A172 (cell line): ENCODE measurements at places on chromosomes 13 and 19. TPM values are rescaled to one million over a fixed set of nuclear protein-coding genes. Genes with fewer than 3 reads are reported as not detected.

DNA sequence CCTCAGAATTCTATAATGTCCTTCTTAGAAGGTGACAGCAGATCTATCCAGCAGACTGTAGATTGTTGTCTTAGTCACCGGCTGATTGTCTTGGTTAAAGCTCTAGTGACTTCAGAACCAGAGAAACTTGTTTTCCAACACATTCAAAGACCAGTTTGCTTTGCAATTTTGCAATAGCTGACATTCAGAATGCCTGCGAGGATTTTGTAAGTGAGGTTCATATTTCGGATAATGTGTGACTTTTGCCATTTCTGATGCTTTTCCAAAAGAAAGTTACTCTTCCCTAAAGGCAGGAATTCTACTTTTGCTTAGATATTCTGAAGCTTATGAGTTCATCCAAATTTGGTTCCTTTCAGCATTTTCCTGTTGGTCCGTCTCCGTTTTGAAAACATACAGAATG lies 13.2 kb downstream of the SPINT2 start:
- no peak for DNase-seq

GRCh38 chr13:41917641-41918040 lies 43.3 kb downstream of the VWA8 start:
- no peak for DNase-seq

DNA sequence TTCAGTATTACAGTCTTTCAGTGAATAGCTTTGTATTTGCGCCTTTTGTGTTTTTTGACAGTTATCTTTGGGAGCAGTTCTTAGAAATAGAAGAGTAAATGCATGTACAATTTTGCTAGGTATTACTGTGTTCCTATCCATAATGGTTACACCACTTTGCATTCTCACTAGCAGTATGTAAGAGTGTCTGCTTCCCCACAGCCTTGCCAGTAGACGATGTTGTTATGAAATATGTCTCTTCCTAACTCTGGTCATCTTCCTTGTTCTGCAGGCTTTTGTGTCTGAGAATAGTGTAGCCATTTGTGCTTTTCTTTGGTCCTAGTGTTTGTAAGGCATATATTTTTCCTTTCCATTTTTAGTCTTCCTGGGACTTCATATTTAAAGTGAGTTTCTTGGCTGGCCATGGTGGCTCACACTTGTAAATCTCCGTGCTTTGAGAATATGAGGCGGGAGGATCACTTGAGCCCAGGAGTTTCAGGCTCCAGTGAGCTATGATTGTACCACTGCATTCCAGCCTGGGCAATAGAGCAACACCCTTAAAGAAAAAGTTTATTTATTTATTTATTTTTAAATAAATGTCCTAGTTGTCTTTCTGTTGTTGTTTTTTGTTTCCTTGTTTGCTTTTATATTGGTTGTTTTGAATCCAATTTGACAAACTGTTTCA lies 140.3 kb downstream of the PDS5B start:
- no peak for DNase-seq

The LYPD4 gene
- not detected in 2 replicates for total RNA-seq

DNA sequence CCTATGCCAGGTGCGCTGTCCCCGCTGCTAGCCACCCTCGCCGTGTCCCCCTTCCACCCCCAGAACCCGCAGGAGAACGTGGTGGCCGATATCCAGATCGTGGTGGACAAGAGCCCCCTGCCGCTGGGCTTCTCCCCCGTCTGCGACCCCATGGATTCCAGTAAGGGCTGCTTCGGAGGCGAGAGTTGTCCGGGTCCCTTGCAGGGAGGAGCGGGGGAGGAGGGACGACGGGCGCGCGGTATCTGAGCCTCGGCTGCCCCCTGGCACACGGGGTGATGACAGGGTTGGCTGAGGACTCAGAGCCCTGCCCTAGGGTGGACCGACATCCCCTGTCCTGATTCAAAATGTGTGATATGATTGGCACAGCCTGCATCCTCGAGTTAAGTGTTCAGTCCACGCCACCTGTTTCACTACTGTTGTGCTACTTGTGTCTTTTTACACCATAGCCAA lies 653 bp downstream of the MVB12A start:
- DNase-seq, result no peak

The KLK6 gene
- 0.07 and 0.12 TPM in 2 replicates for total RNA-seq

DNA sequence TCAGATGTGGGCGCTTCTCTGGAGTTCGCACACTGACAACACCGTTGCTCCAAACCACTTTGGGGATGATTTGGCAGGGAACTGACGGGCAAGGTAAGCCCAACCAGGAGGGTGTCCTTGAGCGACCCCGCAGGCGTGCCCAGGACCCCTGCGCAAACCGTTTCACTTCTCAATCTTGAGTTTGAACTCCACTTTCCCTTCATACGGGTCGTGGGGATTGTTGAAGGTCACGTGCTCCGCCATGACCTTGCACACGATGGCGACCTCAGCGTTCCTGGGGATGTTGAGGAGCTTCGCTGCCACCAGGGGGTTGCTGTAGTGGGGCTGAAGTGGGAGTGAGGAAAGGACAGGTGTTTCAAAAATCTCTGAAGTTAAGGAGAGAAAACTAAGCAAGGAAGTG lies 8.8 kb downstream of the ATP4B start:
- DNase-seq, result no peak

GRCh38 chr13:103157016-103157415 lies 90.8 kb upstream of the SLC10A2 start:
- DNase-seq, result no peak

DNA sequence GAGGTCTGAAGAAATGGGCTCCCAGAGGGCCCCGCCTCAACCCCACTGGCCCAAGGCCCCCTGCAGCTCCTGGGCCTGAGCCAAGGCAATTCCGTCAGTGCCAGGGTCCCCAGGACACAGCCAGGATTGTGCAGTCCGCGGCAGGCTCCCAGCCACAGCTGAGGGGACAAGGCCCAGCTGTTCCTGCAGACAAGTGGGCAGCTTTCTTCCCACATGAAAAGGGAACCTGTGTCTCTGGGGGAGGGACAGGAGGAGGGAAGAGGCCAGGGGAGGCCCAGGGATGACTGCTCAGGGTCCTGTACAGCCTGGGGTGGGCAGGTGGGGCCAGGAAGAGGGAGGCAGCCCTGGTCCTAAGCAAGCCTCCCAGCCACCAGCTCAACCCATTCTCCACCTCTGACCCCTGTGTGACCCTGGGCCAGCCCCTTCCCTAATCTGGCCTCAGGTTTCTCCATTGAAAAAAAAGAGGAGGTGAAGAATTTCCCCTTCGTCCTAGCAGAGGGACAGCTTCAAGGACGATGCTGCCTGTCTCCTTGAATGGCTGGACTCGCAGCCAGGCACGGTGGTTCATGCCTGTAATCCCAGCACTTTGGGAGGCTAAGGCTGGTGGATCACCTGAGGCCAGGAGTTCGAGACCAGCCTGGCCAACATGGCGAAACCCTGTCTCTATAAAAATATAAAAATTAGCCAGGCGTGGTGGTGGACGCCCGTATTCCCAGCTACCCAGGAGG lies 20.5 kb upstream of the VSTM2B start:
- DNase-seq, result no peak

The ERFL gene
- total RNA-seq, result 0.07 and 0.47 TPM in 2 replicates

The GARRE1 gene
- 9.2 and 10.7 TPM in 2 replicates for total RNA-seq

The JAK3 gene
- total RNA-seq, result 0.41 and 0.69 TPM in 2 replicates

DNA sequence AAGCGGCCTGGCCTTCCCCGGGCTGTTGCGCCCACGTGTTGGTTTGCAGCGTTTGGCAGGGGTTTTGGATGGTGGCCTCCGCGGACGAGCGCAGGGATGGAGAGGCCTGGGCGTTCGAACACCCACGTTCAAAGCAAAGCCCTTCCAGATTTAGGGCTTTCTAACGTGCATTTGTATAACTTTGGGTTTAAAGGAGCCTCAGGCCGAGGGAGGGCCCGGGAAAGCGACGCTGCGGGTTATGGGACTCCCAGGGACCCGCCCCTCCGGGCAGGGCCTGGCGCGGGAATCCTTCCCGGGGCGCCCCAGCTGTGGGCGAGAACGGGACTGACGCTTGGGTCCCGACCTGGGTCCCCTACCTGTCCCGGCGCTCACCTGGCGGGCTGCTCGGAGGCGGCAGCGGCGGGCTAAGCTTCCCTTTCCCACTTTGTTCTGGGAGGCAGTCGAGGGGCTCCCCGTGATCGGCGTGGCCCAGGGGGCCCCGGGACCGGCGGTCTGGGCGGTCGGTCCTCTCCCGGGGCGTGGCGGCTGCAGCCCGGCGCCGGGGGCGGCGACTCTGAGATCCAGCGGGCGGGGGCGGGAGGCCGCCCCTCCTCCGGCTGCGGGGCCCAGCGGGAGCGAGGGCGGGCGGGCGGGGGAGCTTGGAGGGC lies at the start of gene FBXO17:
FBXO17 (minus strand) TSS at position 529 of the 647 bp plus-strand sequence. CDS start 25,423 bp downstream, outside the sequence.
- DNase-seq, result peak; percentile 56

- no peak for DNase-seq
These were observed 5.7 kb upstream of the CD70 start for GRCh38 chr19:6596621-6597020.

DNA sequence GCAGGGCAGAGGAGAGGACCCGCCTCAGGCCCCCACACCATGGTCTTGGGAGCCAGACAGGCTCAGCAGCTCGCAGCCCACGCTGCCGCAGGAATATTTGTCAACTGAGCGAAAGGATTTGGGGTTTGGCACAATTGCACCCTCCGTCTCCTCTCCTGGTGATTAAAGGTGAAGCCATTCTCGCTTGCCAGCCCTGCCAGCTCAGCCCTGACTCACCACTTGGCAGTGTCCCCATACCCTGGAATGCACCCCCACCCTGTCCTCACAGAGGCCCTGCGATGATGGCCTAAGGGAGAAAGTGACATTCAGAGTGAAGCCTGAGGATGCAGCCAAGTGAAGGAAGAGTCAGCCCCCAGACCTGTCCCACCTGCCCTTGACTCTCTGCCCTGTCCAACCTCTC lies 18.8 kb downstream of the CYTH2 start:
- peak; percentile 89 for DNase-seq

DNA sequence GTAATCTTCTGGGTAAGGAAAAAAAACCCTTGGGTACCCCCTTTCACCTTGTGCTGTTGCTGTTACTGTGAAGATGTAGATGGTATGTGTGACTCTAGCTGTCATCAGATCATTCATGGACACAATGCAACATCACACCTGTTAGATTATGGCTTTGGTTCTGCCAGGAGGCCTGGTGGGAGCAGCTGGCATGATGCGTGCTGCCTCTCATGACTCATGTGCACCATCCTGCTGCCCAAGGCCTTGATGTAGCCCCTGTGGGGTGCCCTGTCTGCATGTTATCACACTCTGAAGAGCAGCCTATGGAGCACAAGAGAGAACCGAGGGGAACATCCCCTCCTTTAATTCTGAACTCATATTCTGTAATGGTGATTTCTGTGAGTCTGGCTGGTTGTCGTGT lies 57.7 kb upstream of the TEX29 start:
- no peak for DNase-seq

DNA sequence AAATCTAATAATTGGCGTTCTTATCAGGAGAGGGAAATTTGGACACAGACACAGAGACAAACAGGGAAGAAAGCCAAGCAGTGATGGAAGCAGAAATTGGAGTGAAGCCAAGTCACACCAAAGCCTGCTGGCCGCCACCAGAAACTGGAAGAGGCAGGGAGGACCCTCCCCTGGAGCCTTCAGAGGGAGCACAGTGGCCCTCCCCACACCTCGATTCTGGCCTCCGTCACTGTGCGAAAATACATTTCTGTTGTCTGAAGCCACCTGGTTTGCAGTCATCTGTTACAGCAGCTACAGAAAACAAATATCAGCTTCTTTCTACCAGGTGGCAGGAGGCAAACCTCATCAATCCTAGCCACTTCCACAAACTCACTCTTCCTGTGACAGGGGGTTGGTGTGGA lies 8.3 kb upstream of the TLE6 start:
- no peak for DNase-seq

DNA sequence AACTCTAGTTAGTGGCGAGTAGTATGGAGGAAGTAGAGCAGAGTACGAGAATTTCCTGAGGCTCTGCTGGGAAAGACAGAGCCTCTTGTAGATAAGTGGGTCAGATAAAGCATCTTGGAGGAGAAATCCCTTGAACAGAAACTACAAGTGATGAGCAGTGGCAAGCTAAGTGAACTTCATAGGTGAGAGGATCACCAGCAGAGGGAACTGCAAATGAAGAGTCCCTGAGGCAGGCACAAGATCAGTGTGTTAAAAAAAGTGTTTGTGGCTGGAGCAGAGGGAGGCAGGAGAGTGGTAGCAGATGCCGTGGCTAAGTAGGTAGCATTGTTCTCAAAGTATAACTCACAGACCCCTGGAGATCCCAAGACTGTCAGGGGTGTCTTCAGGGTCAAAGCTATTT lies 437.6 kb downstream of the HS6ST3 start:
- DNase-seq, result no peak

- DNase-seq, result no peak
These were observed 13.9 kb downstream of the IGLON5 start for GRCh38 chr19:51325161-51325976.

DNA sequence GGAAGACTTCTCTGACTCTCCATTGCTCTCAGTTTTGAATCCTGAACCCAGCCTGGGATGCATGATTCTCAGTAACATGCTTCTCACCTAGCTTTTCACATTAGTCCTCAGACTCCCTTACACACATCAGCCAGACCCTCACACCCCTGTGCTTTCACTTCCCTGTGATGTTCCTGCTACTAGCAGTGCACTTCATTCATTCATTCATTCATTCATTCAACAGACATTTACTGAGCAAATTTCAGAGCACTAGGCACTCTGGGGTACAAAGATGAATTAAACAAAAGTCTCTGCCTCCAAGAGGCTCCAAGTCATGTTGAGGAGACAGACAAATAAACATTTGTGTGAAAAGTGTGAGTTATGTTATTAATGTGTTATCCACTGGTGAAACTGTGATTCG lies 145.2 kb downstream of the RXFP2 start:
- DNase-seq, result no peak

The ZNF625 gene
- total RNA-seq, result 7.7 and 14.5 TPM in 2 replicates

DNA sequence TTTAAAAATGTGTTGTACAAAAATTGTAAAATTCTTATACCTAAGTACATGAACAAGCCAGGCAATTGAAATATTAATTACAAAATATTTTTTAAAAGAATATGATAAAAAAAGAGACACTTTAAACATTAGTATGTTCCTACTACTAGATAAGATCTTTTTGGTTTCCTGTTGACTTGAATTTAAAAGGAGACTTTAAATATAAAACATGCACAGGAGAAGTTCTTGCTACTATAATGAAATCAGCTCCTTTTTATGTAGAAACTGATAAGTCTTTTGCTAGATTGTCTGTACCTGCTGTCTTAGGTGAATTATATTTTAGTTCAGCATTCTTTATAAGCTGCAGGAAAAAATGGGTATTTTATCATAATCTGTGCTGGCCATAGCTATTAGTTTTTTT lies 140.2 kb downstream of the TNFSF13B start:
- no peak for DNase-seq

The ZNF493 gene
- total RNA-seq, result 6.3 and 8.3 TPM in 2 replicates

The ZNF699 gene
- total RNA-seq, result 8.9 and 13.8 TPM in 2 replicates

DNA sequence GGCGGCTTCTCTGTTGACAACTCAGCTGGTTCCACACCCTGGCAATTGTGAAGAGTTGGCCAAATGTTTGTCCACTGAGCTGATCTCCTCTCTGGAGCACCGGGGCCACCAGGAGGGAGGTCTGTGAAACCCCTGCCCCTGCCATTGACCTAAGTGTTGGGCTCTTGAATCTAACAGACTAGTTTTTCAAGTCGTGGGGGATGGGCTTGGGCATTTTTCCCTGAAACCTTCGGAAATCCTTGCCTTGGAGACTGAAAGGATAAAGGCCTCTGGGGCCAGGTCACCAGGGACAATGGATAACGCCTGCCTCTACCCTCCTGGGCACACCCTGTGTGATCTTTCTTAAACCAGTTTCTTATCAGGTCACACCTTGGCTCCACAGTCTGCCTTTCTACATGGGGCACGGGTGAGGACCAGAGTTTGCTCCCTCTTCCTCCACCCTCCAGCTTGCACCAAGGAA lies 881 bp downstream of the GEMIN7 start:
- no peak for DNase-seq

GRCh38 chr19:46975925-46976782 lies 43.5 kb upstream of the NPAS1 start:
- DNase-seq, result peak; percentile 84

The GNG7 gene
- total RNA-seq, result 0.38 and 1.1 TPM in 2 replicates
